ENCODE measurements at places on chromosomes 1 and 21.

GRCh38 chr1:90357995-90358394 is 359.1 kb downstream of the BARHL2 start:
- DNase-seq: no peak

DNA sequence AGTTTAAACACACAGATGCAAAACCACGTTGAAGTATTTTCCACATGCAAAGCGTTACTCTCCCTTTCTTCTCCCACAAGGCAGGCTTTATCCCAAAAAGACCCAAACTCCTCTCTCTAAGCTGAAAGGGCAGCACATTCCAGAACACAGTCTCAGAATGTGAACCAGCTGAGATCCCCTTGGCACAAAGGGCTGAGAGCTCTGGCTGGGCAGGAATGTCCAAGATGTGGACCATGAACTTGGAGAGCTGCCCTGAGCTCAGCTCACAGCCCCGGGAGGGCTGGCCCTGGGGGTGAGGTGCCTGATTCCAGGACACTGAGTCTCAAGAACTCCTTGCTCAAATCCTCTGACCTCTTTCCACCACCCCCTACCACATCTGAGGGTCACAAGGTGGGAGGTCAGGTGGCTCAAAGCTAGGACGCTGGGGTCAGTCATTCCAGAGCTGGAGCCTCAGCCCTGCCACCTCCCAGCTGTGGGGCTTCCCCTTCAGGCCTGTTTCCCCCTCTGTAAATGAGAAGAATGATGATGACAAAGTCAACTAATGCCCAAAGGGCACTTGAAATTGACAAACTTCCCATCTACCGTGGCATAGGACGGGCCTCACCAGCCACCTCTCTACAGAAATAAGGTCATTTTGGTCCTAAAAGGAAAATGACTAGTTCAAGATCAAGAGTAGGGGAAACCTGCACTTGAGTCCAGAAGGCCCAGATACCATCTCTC is 11.5 kb downstream of the ALDH4A1 start:
- no peak for DNase-seq

DNA sequence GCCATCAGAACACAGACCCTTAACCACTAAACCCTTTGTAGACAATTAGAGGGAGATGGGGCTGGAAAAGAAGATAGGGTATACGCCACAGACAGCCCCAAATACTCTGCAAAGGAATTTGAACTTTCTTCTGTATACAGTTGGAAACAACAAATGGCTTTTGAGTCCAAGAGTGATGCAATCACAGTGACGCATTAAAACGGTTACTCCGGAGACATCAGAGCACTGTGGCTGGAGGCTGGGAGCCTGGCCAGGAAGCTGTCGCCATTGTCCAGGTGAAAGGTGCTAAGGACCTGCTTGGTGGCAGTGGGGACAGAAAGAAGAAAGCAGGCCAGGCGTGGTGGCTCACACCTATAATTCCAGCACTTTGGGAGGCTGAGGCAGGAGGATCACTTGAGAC is 4.2 kb downstream of the FLAD1 start:
- no peak for DNase-seq

DNA sequence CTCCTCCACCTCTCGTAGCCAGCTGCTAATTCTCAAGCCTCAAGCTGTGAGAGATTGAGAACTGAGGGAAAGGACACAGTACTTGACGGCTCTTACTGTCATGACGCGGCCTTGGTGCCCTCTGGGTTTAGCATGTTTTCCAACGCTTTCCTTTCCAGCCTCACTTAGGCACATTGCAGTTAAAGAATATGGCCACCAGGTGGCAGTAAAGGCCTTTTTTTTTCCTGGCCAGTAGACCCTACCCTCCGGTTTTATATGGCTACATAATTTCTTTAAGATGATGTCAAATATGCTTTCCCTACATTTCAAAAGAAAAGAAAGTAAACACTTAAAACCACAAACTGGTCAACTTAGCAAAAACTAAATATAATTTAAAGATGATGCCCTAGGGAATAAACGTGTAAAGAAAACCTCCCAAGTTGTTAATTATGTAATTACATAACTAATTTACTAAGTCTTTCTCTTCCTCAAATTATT is 56.8 kb upstream of the PRDX6 start:
- peak; percentile 65 for DNase-seq

GRCh38 chr1:223547316-223548114 is 118.0 kb downstream of the CAPN8 start:
- no peak for DNase-seq

DNA sequence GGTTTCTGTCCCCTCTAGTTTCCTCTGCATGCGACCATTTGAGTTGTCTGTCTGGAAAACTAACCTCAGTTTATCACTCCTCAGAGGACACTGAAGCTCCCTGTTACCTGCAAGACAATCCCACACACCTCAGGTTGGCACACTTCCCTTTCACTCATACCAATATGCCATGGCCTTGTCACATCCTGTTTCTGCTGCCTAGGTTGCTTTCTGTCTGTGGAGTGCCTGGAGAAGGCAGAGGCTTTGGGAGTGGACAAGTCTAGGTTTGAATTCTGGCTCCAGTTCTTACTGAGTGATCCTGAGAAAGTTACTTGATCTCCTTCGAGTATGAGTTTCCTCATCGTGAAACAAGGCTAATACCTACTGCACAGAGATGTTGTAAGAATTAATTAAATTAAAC is 171.5 kb upstream of the CACYBP start:
- DNase-seq: no peak

DNA sequence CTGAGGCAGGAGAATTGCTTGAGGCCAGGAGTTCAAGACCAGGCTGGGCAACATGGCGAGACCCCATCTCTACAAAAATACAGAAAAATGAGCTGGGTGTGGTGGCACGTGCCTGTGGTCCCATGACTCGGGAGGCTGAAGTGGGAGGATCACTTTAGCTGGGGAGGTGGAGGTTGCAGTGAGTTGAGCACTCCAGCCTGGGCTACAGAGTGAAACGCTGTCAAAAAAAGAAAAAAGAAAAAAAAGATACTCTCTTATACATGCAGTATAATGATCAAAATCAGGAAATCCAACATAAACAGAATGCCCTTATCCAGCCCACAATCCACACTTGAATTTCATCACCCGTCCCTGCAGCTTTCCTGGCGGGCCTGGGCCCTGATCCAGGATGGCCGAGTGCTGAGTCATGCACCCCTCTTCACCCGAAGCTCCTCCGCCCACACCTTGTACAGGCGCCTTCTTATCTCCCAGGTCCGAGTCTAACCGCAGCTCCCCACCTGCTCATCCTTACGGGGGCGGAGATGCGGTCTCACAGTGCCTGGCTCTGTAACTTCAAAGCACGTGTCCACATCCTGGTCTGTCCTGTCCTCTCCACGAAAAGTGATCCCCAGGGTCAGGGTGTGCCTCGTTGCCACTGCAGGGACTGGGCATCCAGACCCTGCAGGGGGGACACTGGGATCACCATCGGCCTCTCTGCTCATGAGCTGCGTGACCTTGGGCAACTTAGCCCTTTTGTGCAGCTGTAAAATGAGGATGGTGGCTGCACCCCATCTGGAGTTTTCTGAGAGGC is 120.2 kb upstream of the SLC45A1 start:
- DNase-seq: no peak

- DNase-seq: peak; percentile 60
These were observed 228.8 kb downstream of the ST6GALNAC3 start for GRCh38 chr1:76303340-76303717.

DNA sequence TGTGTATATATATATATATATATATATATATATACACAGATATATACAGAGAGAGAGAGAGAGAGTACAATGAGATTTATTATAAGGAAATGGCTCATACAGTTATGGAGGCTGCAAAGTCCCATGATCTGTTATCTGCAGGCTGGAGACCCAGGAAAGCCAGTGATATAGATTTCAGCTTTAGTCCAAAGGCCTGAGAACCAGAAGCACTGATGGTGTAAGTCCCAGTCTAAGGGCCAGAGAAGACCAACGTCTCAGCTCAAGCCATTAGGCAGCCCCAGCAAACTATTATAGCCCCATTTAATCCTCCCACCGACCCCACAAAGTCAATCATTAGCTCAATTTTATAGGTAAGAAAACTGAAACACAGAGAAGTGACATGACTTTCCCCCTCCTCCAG is 35.0 kb upstream of the HPDL start:
- no peak for DNase-seq

GRCh38 chr21:21898801-21899200 is 900.6 kb downstream of the NCAM2 start:
- no peak for DNase-seq

DNA sequence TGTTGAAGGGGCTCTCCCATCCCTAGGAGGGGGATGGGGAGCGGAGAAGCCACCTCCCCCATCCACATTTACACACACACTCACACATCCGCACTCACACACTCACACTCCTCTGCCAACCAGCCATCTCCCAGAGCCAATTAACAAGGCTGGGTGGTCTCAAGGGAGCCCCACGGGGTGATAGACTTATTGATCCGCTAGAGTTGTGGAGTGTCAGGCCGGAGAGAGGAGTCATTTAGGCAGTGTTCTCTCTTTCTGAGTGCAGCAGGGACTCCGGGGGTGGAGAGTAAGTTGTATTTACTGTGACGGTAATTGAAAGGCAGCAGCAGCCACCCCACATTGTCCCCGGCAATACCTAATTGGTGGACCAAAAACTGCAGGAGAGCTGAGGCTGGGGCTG is 61.6 kb downstream of the KLHDC7A start:
- DNase-seq: no peak

DNA sequence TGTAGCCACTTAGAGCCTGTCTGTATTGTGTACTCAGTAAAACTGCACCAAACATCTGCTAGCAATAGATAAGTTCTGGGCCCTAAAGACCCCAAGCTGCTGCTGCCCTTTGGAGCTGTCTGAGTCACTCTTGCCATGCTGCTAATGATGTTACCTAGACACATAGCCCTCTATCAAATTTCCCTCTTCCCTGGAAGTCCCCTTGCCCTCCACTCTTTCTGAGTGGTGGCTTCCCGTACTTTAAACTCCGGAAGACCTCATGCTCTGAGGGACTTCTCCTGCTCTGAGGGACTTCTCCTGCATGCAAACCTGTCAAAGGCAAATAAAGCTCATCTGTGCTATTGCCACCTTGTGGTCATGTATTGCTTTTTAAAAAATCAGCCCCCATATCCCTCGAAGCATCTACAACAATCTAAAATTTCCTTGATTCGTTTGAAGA is 34.0 kb downstream of the FH start:
- peak; percentile 69 for DNase-seq

DNA sequence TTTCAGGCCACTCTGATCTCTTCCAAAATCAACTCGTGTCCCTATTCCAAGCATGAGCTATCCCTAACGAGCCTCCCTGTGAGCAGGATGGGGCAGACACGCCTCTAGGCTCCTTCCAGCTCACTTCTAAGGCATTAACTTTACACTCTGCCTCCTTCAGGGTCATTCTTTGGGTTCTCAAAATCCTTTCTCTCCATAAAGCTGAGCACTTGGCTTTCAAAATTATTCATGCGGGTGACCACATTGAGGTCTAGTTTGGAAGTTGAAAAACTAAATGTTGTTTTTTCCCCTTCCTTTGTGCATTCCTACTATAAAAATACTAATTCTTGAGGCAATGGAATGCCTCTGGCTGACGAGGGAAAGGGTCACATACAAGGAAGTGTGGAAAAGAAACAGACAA is 33.5 kb upstream of the BMP8B start:
- DNase-seq: no peak

- no peak for DNase-seq
These were observed 462.1 kb downstream of the LMO4 start for GRCh38 chr1:87790756-87791155.

DNA sequence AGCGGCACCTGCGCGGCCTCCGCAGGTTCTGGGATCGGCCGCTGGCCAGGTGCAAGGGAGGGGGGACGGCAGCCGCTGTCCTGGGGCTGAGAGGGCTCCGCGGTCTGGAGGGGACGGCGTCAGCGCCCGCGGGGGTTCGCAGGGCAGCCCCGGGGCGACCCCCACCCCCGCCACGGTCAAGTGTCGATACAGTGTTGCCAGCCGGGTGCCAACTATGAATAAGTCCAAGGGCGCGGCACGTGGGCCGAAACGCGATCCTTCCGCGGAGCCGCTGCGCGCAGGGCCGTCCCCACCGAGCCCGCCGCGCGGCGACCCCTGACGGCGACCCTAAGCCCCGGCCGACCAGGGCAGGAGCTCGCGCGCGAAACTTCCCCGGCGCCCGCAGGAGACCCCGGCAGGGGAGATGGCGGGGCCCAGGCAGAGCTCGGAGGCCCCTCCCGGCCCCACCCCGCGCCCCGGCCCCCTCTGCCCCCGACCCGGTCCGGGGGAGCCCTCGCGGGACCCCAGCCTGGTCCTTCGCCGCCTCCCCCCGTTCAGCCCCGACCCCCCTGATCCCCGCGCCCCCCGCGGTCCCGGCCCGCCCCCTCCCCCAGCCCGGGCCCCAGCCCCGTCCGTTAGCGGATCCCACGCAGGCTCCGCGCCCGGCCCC is 586 bp upstream of the AGPAT3 start:
- peak; percentile 42 for DNase-seq

GRCh38 chr1:203215573-203215972 is 13.9 kb downstream of the CHIT1 start:
- DNase-seq: no peak

- no peak for DNase-seq
These were observed 37.4 kb downstream of the BTBD8 start for GRCh38 chr1:92117526-92117925.

DNA sequence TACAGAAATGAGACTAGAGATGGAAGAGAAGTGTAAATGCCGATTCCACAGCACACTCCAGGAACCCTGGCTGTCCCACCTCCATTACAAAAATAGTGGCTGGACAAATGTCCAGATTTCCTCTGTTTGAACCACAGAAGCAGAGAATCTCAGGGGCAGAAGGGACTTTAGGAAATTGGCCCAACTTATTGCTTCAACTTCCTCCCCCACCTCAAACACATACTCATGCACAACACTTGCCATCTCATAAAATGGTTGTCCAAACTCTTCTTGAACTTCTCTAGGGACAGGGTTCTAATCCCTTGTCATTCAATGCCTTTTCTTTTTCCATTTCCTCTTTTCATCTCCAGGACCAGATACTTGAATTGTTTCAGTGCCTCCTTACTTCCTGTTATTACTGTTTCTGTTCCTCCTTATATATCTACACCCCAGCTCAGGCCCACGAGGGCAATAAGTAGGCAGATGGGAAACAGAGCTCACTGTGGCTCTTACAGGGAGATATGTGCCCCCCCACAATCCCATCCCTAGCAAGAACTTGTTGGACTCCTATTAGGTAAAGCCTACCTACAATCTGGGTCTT is 8.5 kb upstream of the B4GALT3 start:
- DNase-seq: no peak

- DNase-seq: no peak
These were observed 30.1 kb downstream of the RHOU start for GRCh38 chr1:228765168-228765946.

DNA sequence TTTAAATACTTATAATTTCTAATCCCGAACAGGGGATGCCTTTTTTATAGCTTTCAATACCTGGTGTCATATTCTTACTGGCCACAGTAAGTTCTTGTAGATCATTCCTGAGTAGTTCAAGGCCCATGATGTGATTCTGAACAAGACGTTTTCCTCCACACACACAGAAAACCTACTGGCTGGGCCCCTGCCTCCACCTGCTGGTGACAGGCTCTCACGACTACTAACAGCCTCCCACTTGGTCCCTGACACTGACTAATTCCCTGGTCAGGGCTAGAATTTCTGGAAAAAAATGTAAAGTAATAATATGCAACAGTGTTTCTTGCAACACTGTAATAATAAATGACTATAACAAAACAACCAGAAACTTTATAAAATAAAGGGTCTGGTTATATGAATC is 50.4 kb upstream of the RIPK4 start:
- DNase-seq: peak; percentile 24
